ENCODE measurements at places on chromosomes 2 and 18.
A peak's percentile ranks its signal among the peaks of the same experiment; 100 is the strongest.

DNA sequence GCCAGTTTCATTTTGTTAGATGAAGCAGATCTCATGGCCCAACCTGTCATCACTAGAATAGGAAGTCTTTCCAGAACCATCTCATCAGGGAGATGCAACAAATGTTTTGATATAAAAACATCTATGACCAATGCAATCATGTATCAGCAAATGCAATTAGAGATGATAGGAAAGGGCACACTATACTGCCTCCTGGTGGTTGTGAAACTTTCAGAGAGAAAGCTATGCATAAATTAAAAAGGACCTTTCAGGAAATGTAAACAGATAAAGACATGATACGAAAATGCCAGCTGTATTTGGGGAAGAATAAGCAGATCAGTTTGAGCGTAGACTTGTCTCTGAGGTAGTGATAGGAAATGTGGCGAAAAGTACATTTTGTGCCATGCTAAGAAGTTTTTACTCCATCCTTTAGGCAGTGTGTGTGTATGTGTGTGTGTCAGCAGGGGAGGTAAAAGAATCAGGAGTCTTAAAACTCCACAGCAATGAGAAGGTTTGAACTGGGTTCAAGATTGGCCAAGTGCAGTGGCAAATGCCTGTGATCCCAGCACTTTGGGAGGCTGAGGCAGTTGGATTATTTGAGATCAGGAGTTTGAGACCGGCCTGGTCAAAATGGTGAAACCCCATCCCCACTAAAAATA lies 479.3 kb downstream of the CPS1 start:
- no peak for DNase-seq
- no peak overlapping the region for H3K27ac ChIP-seq
- no peak overlapping the region for H3K4me3 ChIP-seq
- no peaks in the 10 kb centered on the region for H3K4me1 ChIP-seq
- no peaks in the 10 kb centered on the region for H3K27me3 ChIP-seq

- H3K27ac ChIP-seq: no peak overlapping the region
- H3K4me1 ChIP-seq: no peaks in the 10 kb centered on the region
- DNase-seq: no peak
- no peaks in the 10 kb centered on the region for H3K36me3 ChIP-seq
- no peak overlapping the region for H3K4me3 ChIP-seq
Measured at GRCh38 chr2:198453866-198454265, 649.5 kb downstream of the PLCL1 start.

DNA sequence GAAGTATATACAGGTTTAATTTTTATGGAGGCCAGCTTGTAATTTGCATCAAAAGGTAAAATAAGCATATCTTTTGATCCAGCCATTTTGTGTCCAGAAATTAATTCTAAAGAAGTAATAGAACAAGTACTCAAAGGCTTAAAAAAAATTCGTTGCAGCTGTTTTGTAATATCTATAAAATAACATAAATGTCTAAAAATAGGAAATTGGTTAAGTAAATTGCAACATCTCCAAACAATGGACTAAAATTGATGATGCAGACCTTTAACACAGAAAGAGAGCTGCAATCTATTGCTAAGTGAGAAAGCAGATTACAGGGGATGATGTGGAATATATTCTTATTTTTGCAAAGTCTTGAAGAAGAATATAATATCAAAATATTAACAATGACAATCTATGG lies 19.4 kb downstream of the AAK1 start:
- no peak overlapping the region for H3K4me3 ChIP-seq
- H3K36me3 ChIP-seq: no peaks in the 10 kb centered on the region
- no peak overlapping the region for H3K27ac ChIP-seq
- H3K4me1 ChIP-seq: peaks cover 12% of the 10 kb centered on the region
- no peak for DNase-seq
- no peaks in the 10 kb centered on the region for H3K27me3 ChIP-seq

GRCh38 chr18:37516361-37516853 lies 49.2 kb downstream of the CELF4 start:
- H3K27me3 ChIP-seq: no peaks in the 10 kb centered on the region
- H3K36me3 ChIP-seq: no peaks in the 10 kb centered on the region
- no peak for DNase-seq

DNA sequence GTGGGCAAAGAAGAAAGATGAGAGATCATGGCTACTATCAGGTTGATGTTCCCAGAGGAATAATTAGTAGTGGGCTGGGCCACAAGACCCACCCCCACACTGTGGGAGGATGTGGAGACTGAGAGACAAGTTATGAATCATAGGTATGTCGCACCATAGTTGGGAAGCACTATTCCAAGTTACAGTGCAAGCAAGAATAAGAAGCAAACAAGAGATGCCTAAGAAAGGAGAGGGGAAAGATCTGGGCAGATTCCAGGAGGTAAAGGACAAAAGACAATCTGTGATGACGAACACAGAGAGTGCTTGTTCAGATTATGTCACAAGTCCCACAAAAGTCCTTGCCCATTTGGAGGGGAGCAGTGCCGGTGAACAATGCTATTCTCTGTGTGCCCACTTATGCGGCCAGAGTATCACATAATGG lies 56.6 kb downstream of the FAM228A start:
- no peaks in the 10 kb centered on the region for H3K27me3 ChIP-seq
- no peak for DNase-seq
- H3K27ac ChIP-seq: no peak overlapping the region

DNA sequence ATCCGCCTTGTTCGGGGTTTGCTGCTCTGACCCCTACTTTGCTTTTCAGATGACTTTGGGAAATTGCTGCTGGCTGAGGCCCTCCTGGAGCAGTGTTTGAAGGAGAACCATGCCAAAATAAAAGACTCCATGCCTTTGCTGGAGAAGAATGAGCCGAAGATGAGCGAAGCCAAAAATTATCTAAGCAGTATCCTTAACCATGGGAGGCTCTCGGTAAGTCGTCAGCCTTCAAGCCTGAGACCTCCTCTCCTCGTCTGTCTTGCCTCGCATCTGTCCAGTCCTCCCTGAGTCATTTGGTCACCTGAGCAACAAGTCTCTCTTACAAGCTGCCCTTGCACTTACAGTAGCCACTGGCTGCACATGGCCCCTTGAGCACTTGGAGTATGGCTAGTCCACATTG lies 34.7 kb upstream of the MCFD2 start:
- H3K27me3 ChIP-seq: no peaks in the 10 kb centered on the region
- H3K4me1 ChIP-seq: peaks cover 8% of the 10 kb centered on the region
- no peak for DNase-seq
- no peak overlapping the region for H3K4me3 ChIP-seq
- H3K36me3 ChIP-seq: peaks cover 9% of the 10 kb centered on the region

DNA sequence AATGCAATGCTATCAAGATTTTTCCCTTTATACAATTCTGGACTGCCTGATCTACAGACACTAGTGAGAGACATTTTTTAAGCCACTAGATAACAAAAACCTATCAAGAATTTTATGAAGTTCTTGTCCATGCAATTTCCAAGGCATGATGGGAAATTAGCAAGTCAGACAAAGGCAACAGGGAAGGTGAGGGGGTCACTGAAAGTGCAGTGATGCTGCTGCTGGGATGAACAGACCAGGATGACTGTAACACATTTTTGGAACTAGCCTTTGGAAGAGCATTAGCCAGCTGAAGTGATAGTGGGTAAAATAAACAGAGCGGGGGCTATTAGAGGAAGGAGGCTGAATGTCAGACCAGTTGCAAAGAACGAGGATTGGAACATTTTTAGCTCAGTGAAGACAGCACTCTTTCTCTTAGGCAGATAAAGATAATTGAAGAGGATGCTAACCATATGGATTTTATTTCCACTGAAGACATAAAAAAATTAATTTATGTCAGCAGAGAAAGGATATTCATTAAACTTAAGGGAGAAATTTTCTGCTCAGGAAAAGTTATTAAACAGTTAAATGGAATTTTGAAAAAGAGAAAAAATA lies 17.9 kb downstream of the NRXN1 start:
- H3K4me1 ChIP-seq: no peaks in the 10 kb centered on the region
- no peaks in the 10 kb centered on the region for H3K27me3 ChIP-seq
- no peak overlapping the region for H3K27ac ChIP-seq
- no peaks in the 10 kb centered on the region for H3K36me3 ChIP-seq

GRCh38 chr2:216341121-216341520 lies 31.2 kb downstream of the MARCHF4 start:
- H3K27me3 ChIP-seq: no peaks in the 10 kb centered on the region
- no peak overlapping the region for H3K27ac ChIP-seq
- DNase-seq: no peak
- no peak overlapping the region for H3K4me3 ChIP-seq

GRCh38 chr18:48680339-48681250 lies 141.8 kb downstream of the CTIF start:
- no peak overlapping the region for H3K4me3 ChIP-seq
- H3K27me3 ChIP-seq: no peaks in the 10 kb centered on the region
- H3K27ac ChIP-seq: peak overlapping the region; percentile 70
- no peak for DNase-seq
- peaks cover 17% of the 10 kb centered on the region for H3K4me1 ChIP-seq
- H3K36me3 ChIP-seq: no peaks in the 10 kb centered on the region

DNA sequence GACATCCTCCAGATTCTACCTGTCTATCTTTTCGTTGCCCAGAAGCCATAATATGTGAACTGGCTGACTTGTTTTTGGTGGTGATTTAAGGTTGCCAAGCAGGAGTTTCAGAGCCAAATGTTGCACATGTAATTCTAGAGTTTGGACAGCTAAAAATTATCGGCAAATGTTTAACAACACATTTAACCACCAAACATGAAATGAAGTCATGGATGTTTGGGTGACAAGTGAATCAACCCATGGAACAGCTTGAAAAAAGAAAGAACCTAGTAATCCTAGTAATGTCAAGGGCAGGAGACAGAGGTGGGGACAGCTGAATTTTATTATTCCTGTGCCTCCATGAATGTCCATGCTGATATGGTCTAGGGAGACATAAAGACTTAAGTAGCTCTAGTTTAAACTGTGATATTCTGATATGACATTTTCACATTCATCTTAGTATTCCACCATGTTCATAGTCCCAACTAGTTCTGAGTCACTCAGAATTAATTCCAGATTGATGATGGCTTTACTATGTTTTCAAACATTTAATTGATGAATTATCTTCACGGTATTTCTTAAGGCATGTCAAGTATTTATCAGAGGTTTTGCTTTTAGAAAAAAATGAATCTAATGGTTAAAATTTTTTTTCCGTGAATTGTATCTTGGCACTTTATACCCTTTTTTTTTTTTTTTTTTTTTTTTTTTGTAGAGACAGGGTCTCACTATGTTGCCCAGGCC lies 101.7 kb downstream of the SOCS6 start:
- no peaks in the 10 kb centered on the region for H3K4me1 ChIP-seq
- no peak overlapping the region for H3K4me3 ChIP-seq
- no peaks in the 10 kb centered on the region for H3K36me3 ChIP-seq
- H3K27me3 ChIP-seq: no peaks in the 10 kb centered on the region
- H3K27ac ChIP-seq: no peak overlapping the region
- DNase-seq: no peak

DNA sequence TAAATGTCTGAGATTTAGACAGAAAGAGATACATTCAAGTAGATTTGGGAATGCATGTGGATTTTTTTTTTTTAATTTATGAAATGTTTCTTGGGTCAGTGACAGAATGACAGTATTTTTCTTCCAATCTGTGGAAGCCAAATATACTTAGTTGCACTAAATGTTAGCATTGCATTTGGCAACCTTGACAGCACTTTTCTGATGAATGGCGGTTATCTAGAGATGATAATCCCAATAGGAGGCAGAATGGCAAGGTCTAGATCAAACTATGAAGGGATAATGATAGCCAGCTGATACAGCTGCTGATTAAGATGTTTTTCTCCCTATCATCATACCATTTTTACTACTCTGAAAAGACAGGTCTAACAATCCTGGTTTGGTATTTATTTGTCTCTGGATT lies 174.5 kb upstream of the STON1 start:
- no peak for DNase-seq
- no peak overlapping the region for H3K4me3 ChIP-seq
- H3K36me3 ChIP-seq: no peaks in the 10 kb centered on the region
- no peak overlapping the region for H3K27ac ChIP-seq
- no peaks in the 10 kb centered on the region for H3K27me3 ChIP-seq
- peaks cover 7% of the 10 kb centered on the region for H3K4me1 ChIP-seq

DNA sequence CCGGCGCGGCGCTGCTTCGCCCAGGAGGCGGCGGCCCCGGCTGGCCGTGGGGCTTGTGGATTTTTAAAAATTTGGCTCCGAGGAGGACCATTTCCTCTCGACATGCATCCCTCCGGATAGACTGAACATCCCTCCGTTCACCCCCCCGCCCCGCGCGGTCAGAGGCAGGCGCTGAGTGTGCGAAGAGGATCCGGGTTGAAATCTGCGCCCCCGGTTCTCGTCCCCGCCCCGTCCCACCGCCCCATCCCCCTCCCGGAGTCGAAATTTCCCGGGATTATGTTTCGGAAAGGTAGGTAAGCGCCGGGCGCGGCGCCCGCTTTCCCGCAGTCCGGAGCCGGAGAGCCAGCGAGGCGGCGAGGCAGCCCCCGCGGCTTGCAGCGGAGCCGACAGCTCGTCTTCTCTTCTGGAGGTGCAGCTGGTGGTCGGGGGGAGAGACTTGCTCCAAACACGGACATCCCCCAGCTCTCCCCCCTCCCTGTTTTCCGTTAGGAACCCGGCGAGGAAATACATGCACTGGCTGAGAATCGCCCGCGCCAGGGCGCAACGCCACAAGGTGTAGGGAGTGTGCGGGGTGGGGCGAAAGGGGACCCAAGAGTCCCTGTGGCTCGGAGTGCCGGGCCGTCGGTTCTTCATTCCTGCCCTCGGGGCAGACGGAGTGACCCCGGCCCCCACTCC lies at the start of gene PRKCE:
TSS of gene PRKCE (plus strand) at position 261 of the 675 bp plus-strand sequence.
- peak within 1 kb of the TSS; percentile 98 for H3K27ac ChIP-seq
- H3K4me1 ChIP-seq: peaks cover 21% of the 10 kb centered on the region
- peak; percentile 17 for DNase-seq

GRCh38 chr18:57813245-57813644 lies 10.1 kb upstream of the ATP8B1 start:
- H3K4me3 ChIP-seq: no peak overlapping the region
- H3K27ac ChIP-seq: no peak overlapping the region
- H3K27me3 ChIP-seq: no peaks in the 10 kb centered on the region
- H3K4me1 ChIP-seq: no peaks in the 10 kb centered on the region

GRCh38 chr18:76571689-76572088 lies 76.6 kb upstream of the ZNF516 start:
- no peak overlapping the region for H3K27ac ChIP-seq
- no peak overlapping the region for H3K4me3 ChIP-seq
- no peaks in the 10 kb centered on the region for H3K27me3 ChIP-seq
- no peaks in the 10 kb centered on the region for H3K36me3 ChIP-seq
- DNase-seq: no peak

GRCh38 chr2:68762665-68763064 lies 28.1 kb downstream of the ARHGAP25 start:
- no peak for DNase-seq
- no peak overlapping the region for H3K27ac ChIP-seq
- H3K27me3 ChIP-seq: no peaks in the 10 kb centered on the region
- H3K36me3 ChIP-seq: no peaks in the 10 kb centered on the region

DNA sequence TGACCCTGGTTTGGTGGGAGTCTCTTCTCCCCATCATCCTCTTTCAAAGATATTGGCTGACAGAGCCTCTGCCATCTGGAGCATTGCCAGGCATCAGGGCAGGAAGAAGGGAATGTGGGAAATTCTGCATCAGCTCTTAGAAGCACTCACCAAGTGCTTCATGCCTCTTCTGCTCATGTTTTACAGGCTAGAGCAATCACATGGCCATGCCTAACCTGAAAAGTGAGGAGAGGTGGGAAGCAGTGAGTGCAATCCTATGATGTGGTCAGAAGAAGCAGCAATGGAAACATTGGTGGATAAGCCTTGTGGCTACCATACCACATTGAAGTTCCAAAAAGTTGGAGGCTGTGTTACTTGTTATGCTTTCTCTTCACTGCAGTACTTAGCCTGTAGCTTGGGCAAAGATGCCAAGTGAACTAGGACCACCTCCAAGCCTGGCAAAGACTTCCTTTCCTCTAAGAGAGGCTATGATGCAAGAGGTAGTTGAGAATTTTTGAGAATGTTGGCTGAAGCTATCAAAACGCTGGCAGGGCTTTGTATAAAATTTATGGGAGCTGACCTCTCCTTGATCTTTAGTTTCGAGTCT lies 64.1 kb downstream of the BCL2L11 start:
- no peak overlapping the region for H3K4me3 ChIP-seq
- no peaks in the 10 kb centered on the region for H3K36me3 ChIP-seq
- H3K27me3 ChIP-seq: no peaks in the 10 kb centered on the region

All from esophagus squamous epithelium (tissue), 5 donors.